Activated naive CD4-positive, alpha-beta T cell treated with anti-CD3 and anti-CD28 coated beads, Interleukin-2, amount 50 U/mL, for 16 hours (primary cell): ENCODE measurements at places on chromosomes 12 and 14.

DNA sequence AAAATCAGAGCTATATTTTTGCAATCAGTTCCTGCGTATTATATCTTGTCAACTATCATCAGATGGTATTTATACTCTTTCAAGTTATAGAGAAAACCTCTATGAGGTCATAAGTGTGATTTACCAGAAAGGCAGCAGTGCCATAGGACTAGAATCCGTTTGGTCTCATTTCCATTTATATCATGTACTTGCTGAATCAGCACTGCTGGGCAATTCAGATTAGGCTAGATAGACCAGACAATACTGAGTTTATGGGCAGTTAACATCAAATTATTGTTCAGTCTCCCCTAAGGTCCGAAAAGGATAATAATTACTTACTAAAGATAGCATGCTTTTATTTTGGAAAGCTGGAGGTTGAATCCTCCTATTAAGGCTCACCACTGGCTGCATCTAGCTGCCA is 6.8 kb upstream of the KERA start:
- no peak for DNase-seq

GRCh38 chr12:71682466-71682865 is 3.4 kb upstream of the TMEM19 start:
- no peak for DNase-seq

GRCh38 chr14:100334904-100335303 is 11.8 kb downstream of the SLC25A47 start:
- no peak for DNase-seq

- no peak for DNase-seq
Measured at GRCh38 chr12:110023059-110023980, 24.1 kb downstream of the ANKRD13A start.

- DNase-seq, result no peak
Measured at GRCh38 chr12:92619730-92620684, 82.8 kb upstream of the PLEKHG7 start.

- no peak for DNase-seq
Measured at GRCh38 chr14:35215110-35215813, 76.9 kb upstream of the PSMA6 start.

DNA sequence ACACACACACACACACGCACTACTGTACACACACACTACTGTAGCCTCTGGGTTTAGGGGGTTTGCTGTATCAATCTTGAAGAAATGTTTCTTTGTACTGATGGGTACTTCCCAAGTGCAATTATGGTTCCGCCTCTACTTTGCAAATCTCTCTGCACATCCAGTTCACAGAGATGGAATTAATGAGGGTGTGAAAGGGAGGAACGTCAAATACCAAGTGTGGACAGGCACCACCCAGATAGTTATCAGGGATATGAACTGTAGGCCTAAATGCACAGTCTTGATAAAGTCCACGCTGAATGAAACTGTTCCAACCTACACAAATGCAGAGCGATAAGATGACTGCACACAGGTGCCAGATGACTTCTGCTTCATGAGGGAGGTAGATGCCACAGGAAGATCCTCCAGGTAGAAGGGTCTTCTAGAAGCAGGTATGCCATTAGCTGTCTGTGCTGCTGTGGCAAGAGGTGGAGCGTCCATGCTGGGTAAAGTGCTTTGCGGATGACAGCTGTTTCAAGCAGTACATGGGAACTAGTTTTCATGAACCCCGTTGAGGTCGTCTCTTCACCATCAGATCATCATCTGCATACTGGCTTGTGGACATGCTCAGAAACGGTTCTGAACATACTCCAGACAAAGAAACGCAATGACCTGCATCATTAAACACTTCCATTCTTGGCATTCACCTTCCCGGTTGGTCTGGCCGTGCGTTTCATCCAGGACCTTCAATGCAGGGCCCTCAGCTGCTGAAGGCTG is 314.3 kb upstream of the RTL1 start:
- no peak for DNase-seq

DNA sequence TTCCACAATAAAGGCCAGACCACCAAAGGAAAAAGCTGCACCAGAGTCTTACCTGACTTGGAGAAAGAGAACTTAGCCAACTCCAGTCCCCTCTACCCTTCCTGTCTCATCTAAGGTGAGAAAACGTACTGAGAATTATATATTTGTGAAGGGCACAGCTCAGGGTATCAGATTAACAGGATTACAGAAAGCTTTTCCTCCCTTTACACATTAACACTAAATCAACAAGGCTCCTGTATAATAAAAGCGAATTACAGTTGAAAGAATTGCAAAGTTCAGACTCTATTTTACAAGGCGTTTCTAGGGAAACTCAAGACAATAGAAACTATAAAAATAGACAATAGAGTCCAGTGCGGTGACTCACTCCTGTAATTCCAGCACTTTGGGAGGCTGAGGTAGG is 82.7 kb upstream of the RPL10L start:
- DNase-seq, result no peak

DNA sequence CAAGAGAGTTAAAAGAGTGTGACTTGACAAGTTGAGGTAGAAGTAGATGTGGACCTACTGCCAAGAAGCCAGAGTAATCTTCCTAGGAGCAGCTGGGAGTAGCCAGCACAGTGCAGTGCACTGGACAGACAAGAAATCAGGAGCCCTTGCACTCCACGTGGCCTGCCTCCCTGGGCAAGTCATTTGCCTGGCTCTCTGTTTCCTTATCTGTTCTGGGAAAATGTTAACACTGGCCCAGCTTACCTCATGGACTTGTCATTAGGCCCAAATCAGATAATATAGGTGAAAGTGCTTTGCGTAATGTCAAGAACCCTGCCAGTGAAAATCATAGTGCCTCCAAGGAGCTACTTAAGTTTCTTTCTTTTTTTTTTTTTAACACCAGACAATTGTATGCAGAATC is 19.2 kb downstream of the SLC7A8 start:
- DNase-seq, result no peak

- DNase-seq, result no peak
Measured at GRCh38 chr14:28381656-28382055, 384.9 kb upstream of the FOXG1 start.

- peak; percentile 44 for DNase-seq
Measured at GRCh38 chr14:57060276-57060955, 208.3 kb downstream of the EXOC5 start.

GRCh38 chr12:71665090-71665463 is 976 bp downstream of the THAP2 start:
- DNase-seq, result no peak

GRCh38 chr14:88868558-88869159 is 44.2 kb downstream of the TTC8 start:
- no peak for DNase-seq

GRCh38 chr12:96425321-96425720 is 25.1 kb upstream of the CDK17 start:
- no peak for DNase-seq

DNA sequence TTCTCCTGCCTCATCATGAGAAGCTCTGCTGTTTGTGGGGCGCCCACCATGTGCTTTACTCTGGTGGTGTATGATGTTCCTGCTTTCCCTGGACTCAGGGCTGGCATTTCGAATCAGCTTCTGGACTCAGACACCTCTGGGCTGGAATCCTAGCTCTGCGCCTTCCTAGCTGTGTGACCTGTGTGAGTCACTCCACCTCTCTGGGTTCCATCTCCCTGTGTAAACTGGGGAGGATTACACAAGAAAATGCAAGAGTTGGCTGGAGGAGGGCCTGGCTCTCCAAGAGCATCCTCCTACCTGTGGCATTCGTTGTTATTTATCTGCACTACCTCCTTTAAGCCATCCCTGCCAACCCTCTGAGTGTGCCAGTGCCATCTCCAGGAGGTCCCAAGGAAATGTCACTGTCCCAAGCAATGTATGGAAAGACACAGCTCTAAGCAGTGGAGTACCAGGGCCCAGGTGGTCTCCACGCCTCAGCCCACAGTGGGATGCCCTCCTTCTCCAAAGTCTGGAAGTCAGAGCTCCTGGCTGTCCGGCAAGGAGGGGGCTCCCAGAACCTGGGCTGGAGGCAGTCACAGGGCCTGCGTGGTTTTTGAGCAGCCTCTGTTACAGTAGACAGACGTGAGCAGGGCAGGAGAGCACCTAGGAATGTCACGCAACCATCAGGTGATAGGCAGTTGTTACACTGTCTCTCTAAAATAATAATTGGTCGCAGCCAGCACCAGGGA is 7.3 kb upstream of the TNFAIP2 start:
- DNase-seq, result no peak

- DNase-seq, result no peak
Measured at GRCh38 chr12:47378907-47379306, 299.1 kb upstream of the AMIGO2 start.

DNA sequence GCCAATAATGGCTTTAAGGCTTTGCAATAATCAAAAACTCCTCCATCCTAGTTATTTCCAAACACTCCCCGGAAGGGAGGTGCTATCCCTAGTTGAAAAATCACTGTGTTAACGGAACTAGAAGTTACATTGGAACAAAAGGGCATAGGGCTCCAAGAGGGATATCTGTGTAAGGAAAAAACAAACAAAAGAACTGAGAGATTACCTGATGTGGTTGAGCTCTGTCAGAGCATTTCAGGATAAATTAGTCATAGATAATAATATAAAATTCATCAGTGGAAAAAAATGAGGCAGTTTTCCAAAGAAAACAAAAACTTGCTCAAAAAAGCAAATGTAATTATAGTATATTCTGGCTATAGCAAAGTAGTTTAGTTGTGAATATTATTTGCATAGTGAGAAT is 27.4 kb upstream of the PAPLN start:
- no peak for DNase-seq

DNA sequence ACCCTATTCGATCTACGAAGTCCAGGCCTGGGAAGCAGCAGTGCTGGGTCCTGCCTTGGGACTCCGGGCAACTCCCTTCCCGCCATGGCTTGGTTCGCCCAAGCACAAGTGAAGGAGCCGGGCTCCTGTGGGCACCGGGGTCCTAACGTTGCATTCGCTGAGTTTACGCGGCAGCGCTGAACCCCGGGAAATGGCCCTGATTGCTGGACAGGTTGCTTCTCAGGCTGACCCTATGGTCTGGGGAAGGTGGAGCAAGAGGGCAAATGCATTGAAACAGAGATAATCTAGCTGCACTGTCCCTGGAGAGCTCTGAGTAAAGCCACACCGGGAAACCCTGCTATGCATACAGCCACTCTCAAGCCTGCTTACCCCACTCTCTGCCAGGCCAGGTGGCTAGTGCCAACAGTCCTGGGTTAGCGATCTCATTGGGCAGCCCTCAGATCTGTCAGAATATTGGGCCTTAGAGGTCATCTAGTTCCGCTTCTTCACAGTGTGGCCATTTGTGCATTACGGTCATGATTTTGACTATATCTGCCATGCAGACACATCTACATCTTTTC is 11.3 kb downstream of the SYNE3 start:
- no peak for DNase-seq

DNA sequence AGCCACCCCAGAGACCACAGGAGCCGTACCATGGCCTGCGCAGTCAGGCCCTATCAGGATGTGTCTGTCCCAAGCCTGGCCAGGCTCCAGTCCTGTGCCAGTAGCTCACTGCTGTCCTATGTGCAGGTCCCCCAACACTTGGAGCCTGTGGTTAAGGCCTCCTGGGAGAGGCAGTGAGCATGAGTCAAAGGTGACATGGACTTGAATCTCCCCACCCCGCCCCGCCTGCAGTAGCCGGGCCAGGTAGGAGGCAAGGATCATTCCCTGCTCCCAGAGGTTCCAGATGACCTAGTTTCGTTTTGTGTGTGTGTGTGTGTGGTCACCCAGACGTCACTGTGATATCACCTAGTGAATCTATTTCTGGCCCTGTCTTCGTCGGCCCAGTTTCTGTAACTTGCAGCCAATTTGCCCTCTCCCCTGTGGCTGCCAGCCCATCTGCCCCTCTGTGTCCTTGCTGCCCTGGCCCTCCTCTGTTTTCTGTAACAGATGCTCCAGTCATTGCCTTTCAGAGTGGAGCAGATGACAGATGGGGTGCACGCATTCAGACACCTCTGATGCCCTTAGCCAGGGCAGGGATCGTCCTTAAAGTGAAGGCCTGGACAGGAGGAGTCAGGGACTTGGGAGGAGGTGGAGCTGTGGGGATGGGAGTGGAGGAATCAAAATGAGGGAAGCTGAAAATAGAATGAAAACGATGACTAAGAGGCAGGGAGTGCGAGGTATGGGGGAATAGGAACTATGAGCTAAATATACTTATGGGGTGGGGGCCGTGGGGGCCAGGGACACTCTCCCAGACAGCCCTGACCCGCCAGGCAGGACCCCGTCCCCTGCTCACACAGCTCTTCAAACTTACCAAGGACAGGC is 37.4 kb downstream of the SLC6A12 start:
- no peak for DNase-seq

- DNase-seq, result no peak
Measured at GRCh38 chr14:86858591-86858990, 1134.4 kb downstream of the GALC start.

DNA sequence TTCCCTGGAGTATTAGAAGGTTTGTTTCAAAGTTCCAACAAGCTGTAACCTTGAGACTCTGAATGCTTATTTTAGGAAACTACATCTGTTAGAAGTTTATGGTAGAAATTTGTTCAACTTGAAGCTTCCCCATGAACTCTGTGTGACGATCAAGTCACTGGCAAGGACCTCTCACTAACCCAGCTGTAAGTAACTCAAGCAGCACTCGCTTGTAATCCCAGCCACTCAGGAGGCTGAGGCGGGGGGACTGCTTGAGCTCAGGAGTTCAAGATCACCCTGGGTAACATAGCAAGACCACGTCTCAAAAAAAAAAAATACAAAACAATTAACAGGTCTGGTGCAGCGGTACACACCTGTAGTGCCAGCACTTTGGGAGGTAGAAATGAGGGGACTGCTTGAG is 25.6 kb downstream of the TESC start:
- DNase-seq, result no peak

DNA sequence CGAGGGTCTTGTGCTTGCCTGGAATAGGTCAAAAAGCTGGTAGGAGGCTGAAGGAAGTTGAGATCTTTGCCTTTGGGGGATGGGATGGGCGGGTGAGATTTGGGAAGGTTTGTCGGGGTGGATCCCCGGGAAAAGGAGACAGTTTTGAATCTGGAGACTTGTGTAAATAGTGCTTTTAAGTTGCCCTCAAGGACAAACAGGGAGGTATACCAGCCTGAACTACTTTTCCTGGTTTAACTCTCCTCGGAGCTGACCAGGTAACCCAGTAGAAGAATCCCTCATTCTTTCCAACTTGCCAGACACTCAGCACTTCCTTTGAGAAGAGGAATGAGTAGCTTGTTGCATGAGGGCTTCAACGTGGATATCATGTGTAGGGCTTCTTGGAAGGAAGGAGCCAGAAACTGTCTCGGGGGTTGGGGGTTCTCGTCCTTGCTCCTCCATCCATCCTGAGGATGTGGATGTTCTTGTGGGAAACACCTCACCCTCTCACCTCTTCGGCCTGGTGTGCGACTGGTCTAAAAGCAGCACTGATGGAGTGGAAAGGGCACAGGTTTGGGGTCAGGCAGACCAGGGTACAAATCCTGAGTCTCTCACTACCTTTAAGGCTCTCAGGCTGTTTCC is 1.9 kb downstream of the TEAD4 start:
- no peak for DNase-seq

- no peak for DNase-seq
Measured at GRCh38 chr12:132856581-132856980, 27.9 kb upstream of the GOLGA3 start.

DNA sequence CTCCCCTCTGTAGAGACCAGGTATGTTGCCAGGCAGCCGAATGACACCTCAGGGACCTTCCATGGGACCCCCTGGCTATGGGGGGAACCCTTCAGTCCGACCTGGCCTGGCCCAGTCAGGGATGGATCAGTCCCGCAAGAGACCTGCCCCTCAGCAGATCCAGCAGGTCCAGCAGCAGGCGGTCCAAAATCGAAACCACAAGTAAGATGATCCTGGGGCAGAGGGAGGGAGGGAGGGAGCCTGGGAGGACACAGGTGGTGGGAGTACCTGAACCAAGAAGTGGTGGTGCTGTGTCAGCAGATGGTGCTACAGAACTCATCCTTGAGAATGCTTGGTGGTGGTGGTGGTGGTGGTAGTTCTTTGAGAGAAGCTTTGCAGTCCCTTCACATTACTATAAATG is 1.0 kb downstream of the SMARCD1 start:
- DNase-seq, result no peak

- no peak for DNase-seq
Measured at GRCh38 chr14:90624227-90624626, 192.0 kb downstream of the TTC7B start.
